ENCODE measurements at places on chromosomes 1 and 21.

DNA sequence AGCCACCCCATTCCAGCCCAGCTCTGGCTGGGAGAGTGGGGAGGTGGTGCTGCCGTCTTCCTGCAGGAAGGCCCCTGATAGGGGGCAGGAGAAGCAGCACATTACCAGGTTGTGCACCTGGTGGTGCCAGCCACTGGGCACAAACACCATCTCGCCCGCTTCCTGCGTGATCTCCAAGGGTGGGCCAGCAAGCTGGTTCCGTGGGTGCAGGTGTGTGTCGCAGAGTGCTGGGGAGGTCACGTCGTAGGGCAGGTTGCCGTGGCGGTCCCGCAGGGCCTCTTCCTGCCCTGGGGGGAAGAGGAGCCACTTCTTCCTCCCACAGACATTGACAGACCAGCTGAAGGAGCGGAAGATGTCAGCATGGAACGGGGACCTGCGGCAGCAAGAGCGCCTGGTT lies 1.8 kb downstream of the JMJD4 start:
- DNase-seq: no peak

DNA sequence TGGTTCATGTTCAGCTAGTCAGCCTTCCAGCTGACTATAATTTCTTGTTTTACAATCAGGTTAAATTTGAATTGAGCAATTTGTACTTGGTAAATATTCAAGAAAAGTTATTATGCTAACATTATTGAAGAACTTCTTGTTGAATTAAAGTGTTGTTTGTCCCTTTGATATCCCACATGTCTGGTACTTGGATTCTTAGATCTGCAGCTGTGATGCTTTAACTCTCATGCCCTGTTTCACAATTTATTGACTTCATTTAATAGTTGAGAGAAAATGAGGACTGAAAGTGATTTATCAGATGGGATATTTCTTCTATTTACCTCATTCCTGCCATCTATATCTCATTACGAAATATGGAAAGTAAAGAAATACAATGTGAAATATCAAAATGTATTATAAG lies 92.8 kb downstream of the FASLG start:
- DNase-seq: no peak

GRCh38 chr1:192869308-192869940 lies 60.6 kb downstream of the RGS2 start:
- no peak for DNase-seq

DNA sequence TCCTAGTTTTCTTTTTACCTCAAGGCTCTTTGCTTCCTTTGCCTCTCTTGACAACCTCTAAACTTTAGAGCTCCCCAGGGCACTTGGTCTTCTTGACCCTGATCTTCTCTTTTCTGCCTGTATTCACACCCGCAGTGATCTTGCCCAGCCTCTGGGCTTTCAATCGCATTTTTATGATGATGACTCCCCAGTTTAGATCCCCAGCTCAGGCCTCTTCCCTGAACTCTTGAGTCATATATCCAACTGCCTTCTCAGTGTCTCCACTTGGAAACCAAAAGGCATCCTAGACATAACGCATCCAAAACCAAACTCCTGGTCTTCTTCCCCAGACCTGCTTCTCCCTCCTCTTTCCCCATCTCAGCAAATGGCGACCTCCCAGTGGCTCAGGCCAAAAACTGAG lies 6.5 kb downstream of the STUM start:
- DNase-seq: no peak

GRCh38 chr1:212323066-212323465 lies 37.9 kb downstream of the PPP2R5A start:
- DNase-seq: no peak

DNA sequence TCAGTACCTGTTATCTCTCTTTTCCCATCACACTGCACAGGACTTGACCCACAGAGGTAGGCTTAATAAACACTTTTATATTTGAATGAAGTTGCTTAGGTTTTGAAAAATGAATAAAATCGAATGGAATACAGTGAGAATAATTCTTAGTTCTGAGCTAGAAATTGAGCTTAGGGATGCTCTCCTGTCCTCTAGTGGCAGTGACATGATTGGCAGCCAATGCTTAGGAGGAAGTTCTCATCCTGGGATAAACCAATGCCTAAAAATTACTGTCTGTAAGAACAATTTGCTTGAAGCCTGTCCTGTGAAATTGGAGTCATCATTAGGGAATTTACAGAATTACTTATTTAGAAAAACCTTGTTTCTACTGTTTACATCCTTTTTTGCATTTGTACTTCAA lies 21.3 kb upstream of the CYP4X1 start:
- DNase-seq: no peak

DNA sequence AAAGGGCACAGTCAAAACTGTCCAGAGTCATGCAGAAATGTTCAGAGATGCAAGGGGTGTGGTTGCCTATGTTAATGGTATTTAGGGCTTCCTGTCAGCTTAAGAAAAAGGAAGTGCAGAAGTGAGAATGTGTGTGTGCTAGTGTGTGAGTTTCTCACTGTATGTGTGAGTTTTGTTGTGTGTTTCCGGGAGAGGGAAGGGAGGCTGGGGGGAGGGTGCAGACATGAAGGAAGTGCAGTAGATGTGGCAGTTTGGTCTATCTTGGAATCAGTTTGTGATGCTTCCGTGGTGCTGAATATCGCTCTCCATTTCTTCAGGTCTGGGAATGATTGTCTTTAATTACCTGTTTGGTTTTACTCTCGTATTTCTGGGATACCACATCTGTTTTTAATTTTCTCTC lies 16.5 kb upstream of the ATP6V1G3 start:
- DNase-seq: peak; percentile 28

DNA sequence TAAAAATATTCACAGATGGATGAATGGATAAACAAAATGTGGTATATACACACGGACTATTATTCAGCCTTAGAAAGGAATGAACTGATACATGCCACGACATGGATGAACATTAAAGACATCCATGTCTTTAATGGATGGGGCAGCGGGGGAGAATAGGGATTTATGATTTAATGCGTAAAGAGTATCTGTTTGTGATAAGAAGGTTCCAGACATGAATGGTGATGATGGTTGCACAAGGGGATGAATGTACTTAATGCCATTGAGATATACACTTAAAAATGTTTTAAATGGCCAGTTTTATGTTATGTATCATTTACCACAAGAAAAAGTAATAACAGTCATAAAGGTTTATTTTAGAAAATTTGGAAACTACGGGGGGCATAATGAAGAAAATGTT lies 108.6 kb upstream of the WLS start:
- no peak for DNase-seq

Measured in activated T-helper 1 cell treated with Interleukin-2 at 50 U/mL for 16 hours (primary cell).